ENCODE measurements at places on chromosomes 16 and 17.
A peak's percentile ranks its signal among the peaks of the same experiment; 100 is the strongest.

- no peak for DNase-seq
Measured at GRCh38 chr16:47045459-47045858, 72.0 kb upstream of the DNAJA2 start.

GRCh38 chr17:75864448-75864871 lies 9.3 kb upstream of the WBP2 start:
- DNase-seq = no peak

- DNase-seq = no peak
Measured at GRCh38 chr17:58046239-58047094, 36.8 kb upstream of the DYNLL2 start.

DNA sequence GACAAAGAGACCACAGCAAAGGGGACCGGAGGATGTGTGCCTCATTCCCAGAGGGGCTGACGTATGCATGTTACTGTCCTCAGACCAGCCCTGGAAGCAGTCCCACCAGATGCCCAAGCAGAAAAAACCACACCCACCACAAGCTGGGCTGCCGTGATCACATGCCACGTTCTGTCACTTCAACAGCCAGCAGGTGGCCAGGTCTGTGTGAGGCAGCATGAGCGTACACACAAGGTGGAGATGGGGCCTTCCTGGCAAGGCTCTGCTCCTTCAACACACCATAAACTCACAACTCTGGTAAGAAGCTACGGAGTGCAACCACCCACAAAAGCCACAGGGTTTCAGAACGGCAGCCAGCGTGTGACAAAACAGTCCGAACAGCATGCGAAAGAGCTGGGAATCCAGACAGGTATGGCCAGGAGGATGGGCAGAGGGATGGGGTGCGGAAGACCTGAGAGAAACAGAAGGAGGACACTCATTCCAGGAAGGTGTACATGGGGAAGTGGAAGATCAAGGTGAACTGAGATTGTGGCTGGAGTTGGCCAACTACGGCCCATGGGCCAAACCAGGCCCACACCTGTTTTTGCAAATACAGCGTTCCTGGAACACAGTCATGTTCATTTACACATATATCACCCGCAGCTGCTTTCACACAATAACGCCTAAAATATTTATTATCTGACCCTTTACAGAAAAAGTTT lies 27.9 kb downstream of the MBTPS1 start:
- DNase-seq = peak; percentile 50

DNA sequence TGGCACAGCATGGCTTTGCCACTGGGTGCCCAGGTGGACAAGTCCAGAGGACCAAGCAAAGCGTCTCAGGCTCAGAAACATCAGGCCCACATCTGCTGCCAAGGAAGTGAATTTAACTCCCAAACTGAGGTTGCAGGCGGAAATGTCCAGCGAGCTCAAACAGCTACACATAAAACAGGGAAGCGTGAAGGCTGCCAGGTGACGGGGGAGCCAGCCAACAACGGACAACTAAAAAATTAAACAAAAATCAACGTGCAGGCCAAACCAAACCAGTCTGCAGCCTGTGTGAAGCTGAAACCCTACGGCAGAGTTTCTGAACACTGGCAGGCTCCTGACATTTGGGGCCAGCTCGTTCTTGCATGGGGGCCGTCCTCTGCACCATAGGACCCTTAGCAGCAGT lies 2.5 kb downstream of the TK1 start:
- no peak for DNase-seq

GRCh38 chr17:19619705-19620325 lies 28.7 kb upstream of the ALDH3A2 start:
- no peak for DNase-seq

DNA sequence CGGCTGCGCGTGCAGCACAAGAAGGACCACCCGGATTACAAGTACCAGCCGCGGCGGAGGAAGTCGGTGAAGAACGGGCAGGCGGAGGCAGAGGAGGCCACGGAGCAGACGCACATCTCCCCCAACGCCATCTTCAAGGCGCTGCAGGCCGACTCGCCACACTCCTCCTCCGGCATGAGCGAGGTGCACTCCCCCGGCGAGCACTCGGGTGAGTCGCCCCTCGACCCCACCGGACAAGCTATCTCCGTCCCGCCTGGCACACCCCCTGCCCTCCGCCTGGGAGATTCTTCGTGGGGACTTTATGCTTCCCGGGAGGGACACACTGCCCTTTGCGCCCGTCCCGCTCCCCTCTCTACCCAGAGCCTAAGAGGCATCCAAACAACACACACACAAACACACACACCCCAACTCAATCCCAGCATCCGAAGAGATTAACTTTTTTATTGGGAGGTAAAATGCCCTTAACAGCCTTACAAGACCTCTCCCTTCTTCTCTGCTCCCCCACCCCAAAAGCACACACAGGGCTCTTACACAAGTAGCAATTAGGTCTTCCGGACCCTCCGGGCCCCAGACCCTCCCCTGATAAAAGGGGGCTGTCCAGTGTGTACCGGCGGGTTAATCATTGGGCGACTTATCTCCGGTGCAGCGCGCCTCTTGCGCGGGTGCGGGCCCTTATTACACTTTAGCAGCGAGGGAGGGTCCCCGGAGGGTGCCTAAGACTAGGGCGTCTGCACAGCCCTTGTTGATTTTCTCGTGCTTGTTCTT lies 2.1 kb downstream of the SOX9 start:
- no peak for DNase-seq

GRCh38 chr16:89013111-89013510 lies 36.1 kb upstream of the CBFA2T3 start:
- DNase-seq = no peak

DNA sequence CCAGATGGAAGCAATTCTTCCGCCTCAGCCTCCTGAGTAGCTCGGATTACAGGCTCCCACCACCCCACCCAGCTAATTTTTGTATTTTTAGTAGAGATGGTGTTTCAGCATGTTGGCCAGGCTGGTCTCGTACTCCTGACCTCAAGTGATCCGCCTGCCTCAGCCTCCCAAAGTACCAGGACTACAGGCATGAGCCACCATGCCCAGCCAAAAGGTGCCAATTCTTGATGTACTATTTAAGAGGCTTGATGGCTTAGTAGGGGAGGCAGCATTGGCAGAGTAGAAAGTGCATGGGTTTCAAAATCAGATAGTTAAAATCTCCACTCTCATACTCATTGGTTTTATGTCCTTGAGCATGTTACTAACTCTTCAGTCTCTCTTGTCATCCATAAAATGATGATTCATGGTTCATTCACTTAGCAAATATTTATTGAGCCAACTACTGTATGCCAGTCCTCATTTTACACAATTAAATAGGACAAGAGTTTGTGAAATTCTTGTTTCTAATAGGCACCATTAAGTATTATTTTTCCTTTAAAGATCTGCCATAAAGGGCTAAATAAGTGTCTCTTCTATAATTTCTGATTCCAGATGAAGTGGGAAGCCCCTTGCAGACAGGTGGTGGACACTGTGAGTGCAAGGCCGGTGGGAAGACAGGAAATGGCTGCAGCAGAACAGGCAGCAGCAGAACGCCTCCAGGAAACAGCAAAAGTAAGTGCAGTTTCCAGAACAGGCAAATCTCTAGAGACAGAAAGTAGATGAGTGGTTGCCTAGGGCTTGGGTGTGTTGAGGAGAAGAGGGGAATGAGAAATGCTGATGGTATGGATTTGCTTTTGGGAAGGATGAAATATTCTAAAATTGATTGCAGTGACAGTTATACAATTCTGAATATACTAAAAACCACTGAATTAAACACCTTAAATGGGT lies 8.2 kb upstream of the RPL27 start:
- DNase-seq = no peak

- DNase-seq = no peak
Measured at GRCh38 chr17:58232707-58233156, 5.7 kb upstream of the LPO start.

DNA sequence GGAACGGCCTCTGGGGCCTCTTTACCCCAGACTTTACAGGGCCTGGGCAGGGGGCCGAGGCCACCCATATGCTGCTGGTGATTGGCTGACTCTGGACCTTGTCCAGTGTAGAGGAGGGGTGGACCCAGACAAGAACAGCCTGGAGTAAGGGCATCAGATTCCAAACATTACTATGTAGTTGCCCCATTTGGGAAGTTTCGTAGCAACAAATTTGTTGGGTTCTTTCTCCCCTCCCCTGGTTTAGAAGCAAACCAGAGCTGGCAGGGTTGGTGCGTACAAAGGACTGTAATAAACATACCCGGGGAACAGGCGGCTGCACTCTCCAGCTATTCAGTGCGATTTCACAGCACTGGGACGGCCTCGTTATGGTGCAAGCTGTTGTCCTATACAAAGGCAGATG lies 145.5 kb downstream of the NTN1 start:
- no peak for DNase-seq

DNA sequence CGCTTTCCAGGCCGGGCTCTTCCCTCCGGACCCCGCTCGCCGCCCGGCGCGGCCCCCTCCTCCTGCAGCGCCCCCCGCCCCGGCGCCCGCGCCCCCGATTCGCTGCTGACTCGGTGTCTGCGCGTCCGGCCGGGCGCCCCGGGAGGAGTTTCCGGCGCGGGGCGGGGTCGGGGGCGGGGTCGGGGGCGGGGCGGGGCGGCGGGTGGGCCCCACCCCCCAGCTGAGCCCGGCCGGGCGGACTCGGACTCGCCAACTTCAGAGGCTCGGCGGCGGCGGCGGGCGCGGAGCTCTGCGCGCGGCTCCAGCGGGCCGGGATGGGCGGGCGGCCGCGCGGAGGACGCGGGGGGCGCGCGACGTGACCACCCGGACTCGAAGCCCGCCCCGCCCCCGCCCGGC lies at the start of gene METRNL:
Gene METRNL (plus strand): TSS at position 258 of the 396 bp plus-strand sequence. CDS start 207 bp downstream, outside the sequence.
- DNase-seq = peak; percentile 44
